ENCODE measurements at places on chromosomes 3 and 15. TPM values are rescaled to one million over a fixed set of nuclear protein-coding genes. Genes with fewer than 3 reads are reported as not detected.

GRCh38 chr15:90819850-90820249 lies 48.5 kb upstream of the FURIN start:
- H3K4me1 ChIP-seq: no peaks in the 10 kb centered on the region
- DNase-seq: no peak
- H3K36me3 ChIP-seq: no peaks in the 10 kb centered on the region
- H3K27ac ChIP-seq: no peak overlapping the region
- no peaks in the 10 kb centered on the region for H3K27me3 ChIP-seq

- H3K4me1 ChIP-seq: peaks cover 5% of the 10 kb centered on the region
- H3K4me3 ChIP-seq: no peak overlapping the region
- no peaks in the 10 kb centered on the region for H3K36me3 ChIP-seq
- no peak for DNase-seq
These were observed 10.3 kb downstream of the LIPC start for GRCh38 chr15:58442122-58442521.

DNA sequence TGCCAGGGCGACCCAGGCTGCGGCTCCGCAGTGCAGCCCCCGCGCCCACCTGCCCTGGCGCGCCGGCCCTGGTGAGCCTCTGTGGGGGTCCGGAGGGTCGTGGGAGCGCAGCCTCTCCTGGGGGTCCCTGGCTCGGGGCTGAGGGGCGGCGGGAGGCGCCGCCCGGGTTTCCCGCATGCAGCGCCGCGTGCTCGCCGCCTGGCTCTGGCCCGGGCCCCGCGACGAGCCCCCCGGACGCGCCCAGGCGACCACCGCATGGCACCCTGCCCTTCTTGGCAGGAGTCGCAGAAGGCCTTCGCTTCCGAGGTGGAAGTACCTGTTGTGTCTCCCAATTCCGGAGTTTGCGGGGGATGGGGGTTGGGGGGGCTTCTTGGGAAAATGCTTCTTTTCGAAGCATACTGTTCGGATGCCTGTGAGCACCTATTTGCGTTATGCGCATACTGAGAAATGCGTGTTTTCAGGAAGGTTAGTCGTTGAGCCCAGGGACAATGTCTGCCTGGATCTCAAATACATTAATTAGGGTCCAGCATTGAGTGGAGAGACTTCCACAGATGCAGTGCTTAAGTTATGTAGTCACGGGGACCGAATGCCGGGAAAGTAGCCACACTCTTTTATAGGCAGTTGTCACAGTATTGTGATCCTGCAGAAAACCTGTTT lies 1.3 kb downstream of the GABRA5 start:
- DNase-seq: no peak
- no peak overlapping the region for H3K4me3 ChIP-seq
- H3K27ac ChIP-seq: no peak overlapping the region
- no peaks in the 10 kb centered on the region for H3K4me1 ChIP-seq
- no peaks in the 10 kb centered on the region for H3K36me3 ChIP-seq

GRCh38 chr3:156142702-156143101 lies 22.3 kb downstream of the KCNAB1 start:
- H3K36me3 ChIP-seq: no peaks in the 10 kb centered on the region
- no peak for DNase-seq
- no peak overlapping the region for H3K4me3 ChIP-seq
- H3K4me1 ChIP-seq: no peaks in the 10 kb centered on the region
- H3K27me3 ChIP-seq: no peaks in the 10 kb centered on the region
- H3K27ac ChIP-seq: no peak overlapping the region

DNA sequence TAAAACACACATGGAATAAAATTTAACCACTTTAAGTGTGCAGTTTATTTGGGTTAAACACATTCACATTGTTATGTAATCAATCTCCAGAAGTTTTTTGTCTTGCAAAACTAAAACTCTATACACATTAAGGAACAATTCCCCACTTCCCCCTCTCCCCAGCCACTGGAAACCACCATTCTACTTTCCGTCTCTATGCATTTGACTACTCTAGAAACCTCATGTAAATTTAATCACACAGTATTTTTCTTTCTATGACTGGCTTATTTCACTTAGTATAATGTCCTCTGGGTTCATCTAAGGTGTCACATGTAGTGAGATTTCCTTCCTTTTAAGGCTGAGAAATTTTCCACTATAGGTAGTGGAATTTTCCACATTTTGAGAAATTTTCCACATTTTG lies 568.7 kb upstream of the UBE2E2 start:
- H3K4me1 ChIP-seq: no peaks in the 10 kb centered on the region
- no peaks in the 10 kb centered on the region for H3K36me3 ChIP-seq
- DNase-seq: no peak
- H3K27ac ChIP-seq: no peak overlapping the region
- no peak overlapping the region for H3K4me3 ChIP-seq

DNA sequence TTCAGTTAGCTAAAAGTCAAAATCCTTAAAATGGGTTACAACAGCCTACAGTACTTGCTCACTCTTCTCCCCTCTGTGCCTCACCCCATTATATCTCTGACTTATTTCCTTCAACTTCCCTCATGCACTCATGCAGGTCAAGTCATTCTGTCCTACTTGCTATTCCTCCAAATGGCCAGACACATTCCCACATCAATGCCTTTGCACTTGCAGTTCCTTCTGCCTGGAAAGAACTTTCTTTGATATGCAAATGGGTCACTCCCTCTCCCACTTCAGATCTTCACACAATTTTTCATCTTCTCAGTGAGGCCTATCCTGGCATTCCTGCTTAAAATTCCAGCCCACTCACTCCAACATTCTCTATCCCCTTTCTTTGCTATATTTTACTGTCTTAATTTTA lies 547.2 kb upstream of the TGFBR2 start:
- no peaks in the 10 kb centered on the region for H3K27me3 ChIP-seq
- no peak overlapping the region for H3K27ac ChIP-seq
- DNase-seq: no peak
- H3K4me3 ChIP-seq: no peak overlapping the region
- no peaks in the 10 kb centered on the region for H3K4me1 ChIP-seq

GRCh38 chr3:44915702-44916438 lies 41.5 kb downstream of the TGM4 start:
- H3K4me1 ChIP-seq: no peaks in the 10 kb centered on the region
- no peaks in the 10 kb centered on the region for H3K36me3 ChIP-seq
- DNase-seq: no peak
- no peaks in the 10 kb centered on the region for H3K27me3 ChIP-seq

IQCB1 gene
- 4.5 TPM for total RNA-seq

ROPN1 gene
- not detected for total RNA-seq

RNF123 gene
- 99.5 TPM for total RNA-seq

CTXN2 gene
- total RNA-seq: not detected

TTLL3 gene
- total RNA-seq: 47.4 TPM

Data from transverse colon (tissue), 4 donors.